ENCODE measurements at places on chromosomes 5 and 9.
A peak's percentile ranks its signal among the peaks of the same experiment; 100 is the strongest.

DNA sequence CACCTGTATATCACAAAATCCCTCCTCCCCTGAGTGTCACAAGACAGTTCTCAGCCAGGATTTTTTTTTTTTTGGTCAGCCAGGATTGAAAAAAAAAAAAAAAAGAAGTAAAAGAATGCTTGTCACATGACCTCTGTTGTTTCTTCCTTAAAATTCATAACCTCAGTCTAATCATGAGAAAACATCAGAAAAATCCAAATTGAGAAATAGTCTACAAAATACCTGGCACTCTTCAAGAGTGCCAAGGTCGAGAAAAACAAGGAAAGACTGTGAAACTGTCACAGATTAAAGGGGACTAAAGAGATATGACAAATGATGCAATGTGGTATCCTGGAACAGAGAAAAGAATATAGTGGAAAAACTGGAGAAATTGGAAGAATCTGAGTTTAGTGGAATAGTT lies 58.5 kb upstream of the SUB1 start:
- DNase-seq = no peak

DNA sequence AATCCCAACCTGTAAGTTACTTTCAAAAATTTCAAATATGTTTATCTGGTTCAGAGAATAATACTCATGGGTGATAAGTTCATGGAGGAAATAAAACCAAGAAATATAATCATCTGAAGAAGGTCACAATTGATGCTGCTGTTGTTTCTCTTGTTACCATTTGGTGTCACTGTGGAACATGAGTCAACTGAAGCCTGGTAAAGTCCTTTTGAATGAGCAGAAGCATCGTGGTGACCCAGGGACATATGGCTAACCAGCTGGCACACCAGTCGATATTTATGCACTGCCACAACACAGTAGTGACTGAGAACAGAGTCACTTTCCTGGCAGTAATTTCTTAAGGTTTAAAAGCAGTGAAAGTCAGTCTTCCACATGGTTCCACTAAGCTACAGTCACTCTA lies 612.9 kb upstream of the TLE4 start:
- DNase-seq = no peak

- no peak for DNase-seq
Measured at GRCh38 chr9:121700165-121700831, 48.9 kb downstream of the DAB2IP start.

- no peak for DNase-seq
Measured at GRCh38 chr5:103375863-103376591, 117.5 kb downstream of the MACIR start.

DNA sequence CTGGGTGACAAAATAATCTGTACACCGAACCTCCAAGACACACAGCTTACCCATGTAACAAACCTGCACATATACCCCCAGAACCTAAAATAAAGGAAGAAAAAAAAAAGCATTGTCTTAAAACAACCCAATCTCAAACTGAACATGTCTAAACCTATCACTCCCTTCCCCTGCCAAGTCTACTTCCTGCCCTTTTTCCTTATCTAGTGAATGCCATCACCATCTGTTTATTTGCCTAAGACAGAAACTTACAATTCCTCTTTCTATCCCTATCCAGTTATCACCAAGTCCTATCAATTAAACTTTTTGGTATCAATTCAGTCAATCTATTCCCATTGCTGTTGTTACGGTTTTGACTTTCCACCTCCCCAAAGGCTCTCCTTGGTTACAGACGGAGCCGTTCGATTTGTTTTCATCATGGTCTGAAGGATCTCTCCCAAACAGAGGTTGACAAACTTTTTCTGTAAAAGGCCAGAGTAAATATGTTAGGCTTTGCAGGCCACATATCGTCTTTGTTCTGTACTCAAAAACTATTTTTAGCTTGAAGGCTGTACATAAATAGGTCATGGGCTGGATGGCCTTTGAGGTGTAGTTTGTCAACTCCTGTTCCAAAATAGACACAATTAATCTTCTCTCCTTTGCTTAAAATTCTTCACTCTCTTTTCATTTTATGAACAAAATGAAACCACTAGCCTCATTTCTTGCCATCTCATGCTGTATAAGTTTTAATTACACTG lies 12.1 kb downstream of the NOL8 start:
- DNase-seq = no peak

GRCh38 chr9:19464764-19465585 lies 56.2 kb downstream of the ACER2 start:
- peak; percentile 52 for DNase-seq

DNA sequence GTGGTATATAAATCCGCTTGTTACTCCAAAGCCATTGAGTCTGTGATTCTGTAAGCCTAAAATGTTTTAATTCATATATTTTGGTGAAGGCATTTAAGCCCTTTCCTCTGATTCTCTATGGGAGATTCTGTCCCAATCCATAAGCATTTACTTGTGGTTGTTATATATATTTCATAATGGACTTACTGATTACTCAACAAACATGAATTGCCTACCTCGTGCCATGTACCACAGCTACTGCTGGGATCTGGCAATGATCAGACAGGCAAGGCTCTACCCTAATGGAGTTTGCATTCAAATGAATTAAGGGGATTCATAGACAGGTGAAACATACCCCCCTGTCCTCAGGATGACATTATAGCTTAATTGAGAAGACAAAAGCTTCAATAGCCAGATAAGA lies 54.5 kb downstream of the C9orf152 start:
- DNase-seq = no peak

DNA sequence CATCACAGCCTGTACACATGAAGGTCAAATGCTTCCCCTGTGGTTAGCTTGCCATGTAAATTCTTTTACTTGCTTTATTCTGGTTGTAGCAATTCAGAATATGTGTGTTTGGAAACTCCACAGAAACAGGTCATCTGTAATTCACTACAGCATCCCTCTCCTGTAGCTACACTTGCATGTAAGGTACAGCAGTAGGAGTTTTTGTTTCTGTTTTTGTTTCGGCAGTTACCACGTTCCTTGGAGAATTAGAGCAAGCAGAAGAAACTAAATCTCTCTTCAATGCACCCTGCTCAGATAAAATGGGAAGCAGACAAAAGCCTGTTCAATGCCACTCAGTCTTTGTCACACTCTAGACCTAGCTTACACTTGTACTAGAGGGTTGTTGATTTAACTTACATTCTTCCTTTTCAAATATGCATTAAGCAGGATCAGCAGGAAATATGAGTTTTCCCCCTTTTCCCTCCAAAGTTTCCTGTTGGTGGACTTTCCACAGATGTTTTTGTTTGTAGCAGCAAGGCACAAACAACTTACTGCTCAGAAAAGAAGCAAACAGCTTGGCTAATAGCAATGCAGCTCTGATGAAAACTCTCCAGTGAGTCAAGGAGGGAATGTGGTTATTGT lies 80.9 kb downstream of the YIPF5 start:
- DNase-seq = no peak
